Fibroblast of skin of left quadriceps (primary cell): ENCODE measurements at places on chromosomes 7 and 10.

GRCh38 chr10:114974625-114975024 is 36.6 kb downstream of the TRUB1 start:
- no peak for DNase-seq

DNA sequence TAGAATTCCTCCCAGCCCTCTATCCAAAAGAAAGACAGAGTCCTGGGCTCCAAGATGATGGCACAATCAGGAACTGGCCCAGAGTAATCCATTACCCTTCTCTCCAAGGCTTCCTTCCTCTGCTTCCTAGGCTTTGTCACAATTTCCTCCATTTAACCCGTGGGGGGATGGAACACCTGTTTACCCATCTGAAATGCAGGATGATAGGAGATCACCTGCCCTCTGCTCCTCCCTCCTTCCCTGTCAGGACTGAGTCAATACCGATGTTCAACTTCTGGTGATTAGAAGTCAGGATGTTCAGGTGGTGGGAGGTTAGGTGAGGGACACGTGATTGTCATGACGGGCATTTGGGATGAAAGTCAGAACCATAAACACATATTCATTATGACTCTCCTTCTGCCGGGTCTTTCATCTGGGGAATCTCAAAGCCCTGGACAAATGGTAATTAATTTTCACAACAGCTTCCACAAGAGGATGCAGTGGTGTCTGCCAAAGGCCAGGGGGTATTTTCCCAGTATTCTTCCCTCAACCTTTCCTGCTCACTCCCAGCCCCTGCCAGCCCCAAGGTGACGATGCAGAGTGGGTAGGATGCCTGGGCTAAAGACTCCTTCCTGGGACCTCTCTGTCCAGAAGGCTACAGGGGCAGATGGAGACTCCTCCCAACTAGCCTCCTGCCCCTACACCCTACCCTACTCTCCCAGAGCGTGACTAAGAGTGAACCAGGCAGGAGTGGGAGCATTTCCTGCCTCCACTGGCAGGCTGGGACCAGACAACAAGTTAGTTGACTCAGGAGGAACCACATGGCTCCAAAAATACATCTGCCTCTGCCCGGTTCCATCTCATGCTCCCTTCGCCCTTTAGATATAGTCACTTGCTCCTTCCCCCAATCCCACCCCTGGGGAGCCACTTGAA is 27.9 kb downstream of the DUSP5 start:
- DNase-seq: no peak

DNA sequence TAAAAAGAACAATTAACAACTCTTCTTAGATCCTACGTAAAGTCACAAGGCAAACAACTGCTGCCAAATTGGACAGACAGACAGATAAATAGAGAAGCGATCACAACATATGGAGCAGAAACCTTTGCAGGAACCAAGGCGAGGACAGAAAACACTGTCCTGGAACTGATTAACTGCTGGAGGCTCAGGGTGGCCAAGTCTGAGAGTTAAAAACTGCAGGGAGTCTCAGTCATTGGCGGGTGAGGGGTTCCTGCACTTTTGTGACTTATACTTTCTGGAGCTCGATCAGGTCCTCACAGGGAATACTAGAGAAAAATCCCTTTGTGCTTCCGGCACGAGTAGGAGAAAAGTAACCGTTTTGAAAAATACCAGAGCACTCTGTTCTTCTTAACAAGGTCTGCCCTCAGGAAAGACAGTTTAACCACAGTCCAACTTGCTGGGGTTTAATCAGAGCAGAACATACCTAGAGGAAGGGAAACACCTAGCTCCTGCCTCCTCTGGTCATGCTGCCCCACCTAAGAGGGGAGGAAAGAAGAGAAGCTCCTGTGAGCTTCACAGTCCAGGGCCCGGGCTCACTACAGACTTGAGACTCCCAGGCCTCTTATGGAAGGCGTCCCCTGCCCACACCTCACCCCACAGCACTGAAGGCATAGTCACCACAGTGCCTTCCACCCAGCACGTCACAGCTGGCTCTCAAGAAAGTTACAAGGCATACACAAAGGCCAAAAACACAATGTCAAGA is 74.9 kb downstream of the LARP4B start:
- no peak for DNase-seq

- DNase-seq: no peak
These were observed 107.8 kb downstream of the GALNT17 start for GRCh38 chr7:71239586-71240268.

GRCh38 chr10:120034236-120034635 is 141.7 kb downstream of the SEC23IP start:
- DNase-seq: no peak

DNA sequence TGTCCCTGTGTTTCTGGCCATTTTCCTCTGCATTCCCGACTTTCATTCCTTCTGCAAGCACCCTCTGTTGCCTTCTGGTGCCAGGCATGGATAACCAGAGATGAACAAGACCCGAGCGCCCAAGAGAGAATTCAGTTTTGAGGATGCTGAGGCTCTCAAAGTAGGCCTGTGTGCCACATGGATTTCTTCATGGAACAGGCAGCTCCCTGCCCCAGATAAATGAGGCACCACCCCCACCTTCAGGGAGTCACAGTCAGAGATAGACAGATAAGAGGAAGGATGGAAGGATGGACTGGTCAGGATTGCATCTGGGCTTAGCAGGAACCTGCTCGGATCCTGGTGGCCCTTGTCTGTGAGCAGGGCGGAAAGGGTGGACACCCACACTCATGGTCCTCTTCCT is 49.4 kb downstream of the ADCYAP1R1 start:
- DNase-seq: no peak

GRCh38 chr7:95715274-95715673 is 57.1 kb upstream of the DYNC1I1 start:
- no peak for DNase-seq

DNA sequence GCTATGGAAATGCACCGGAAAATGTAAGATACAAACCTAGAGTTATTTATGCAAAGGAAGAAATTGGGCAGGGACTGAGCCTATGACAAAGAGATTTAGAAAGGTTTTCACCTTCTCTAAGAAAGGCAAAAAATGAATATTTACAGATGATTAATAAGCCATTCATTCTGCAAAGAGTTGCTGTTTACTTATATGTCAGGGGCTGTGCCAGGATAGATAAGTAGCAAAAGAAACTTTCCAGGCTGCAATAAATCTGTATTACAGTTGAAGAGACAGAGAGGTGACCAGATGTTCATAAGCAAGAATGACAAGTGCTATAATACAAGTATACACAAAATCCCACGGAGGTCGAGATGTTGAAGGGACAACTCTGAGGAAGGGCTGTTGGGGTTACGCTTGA is 299.6 kb downstream of the CALN1 start:
- no peak for DNase-seq

DNA sequence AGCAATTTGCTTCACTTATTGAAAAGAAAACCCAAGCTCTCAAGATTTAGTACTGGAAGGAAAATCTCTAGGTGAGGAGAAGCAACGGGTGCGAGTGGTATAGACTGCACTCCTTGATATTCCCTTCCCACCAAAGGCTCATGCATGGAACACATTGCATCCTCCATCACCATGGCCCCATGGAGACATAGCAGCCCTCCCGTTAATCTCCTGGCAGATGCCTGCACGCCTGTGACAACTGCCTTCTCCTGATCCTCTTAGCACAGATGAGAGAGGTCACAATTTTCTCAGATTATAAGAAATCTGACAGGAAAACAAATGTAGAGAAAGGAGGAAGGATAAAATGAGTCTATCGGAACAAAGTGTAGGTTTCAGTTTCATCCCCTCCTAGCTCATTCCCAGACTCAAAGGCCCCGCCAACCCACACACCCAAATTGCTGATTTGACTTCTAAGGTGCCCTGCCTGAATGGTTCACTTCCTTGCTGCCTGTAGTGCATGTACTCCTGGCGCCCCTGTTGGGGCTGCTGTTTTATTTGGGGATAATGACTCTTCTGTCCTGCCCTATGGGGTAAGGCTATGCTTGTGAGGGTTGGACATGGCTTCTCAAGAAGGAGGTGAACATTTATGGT is 50.0 kb downstream of the PLXNA4 start:
- DNase-seq: no peak

- DNase-seq: no peak
These were observed 440 bp upstream of the TCAF1 start for GRCh38 chr7:143902332-143902899.

GRCh38 chr7:75993689-75994387 is 557 bp downstream of the TMEM120A start:
- no peak for DNase-seq

DNA sequence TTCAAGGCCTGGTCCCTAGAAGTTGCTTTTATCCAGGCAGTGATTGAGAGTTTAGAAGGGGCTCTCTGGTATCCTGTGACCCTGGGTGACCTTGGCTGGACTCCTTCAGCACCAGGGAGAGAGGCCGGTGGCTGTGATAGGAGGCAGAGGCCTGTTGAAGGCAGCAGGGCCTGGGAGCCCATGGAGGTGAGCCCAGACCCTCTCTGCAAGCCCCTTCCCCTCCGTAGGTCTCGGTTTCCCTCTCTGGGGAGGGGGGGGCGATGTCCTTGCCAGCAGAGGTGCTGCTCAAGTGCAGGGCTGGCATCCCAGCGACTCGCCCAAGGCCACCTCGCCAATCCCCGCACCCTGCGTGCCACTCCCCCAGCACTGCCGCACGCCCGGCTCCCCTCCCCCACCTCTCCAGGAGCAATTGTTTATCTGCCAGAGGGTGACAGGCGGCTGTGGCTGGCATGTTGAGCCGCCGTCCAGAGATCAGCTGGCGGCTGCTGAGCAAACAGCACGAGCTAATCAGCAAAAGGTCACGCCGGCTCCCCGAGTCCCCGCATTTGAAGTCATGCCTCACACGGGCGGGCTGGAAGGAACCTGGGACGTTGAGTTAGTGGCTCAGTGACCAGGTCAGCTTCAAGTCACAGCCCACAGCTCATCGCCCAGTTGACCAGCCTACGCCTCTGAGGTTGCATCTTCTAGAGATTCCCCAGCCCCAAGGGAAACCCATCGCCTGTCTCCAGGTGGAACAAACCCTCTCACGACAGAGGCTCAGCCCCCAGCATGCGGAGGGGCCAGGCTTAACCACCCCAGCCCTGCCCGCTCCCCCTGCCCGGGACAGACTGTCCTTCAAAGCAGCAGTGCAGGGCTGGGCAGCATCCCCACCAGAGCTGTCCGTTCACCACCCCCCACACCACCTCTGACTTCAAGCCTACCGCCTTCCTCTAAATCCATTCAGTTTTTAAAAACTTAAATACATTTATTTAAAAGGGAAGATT is 43.7 kb downstream of the ELFN1 start:
- no peak for DNase-seq

- DNase-seq: no peak
These were observed 248.3 kb downstream of the EBF3 start for GRCh38 chr10:129715805-129716204.

GRCh38 chr10:114083040-114083439 is 39.4 kb downstream of the ADRB1 start:
- DNase-seq: no peak

- no peak for DNase-seq
These were observed 50.6 kb upstream of the ZNF716 start for GRCh38 chr7:57399251-57399940.

GRCh38 chr7:50558294-50559053 is 6.7 kb downstream of the DDC start:
- no peak for DNase-seq

GRCh38 chr10:14838582-14839304 is 637 bp downstream of the HSPA14 start:
- no peak for DNase-seq

GRCh38 chr7:36203071-36203790 is 50.2 kb downstream of the EEPD1 start:
- DNase-seq: no peak

DNA sequence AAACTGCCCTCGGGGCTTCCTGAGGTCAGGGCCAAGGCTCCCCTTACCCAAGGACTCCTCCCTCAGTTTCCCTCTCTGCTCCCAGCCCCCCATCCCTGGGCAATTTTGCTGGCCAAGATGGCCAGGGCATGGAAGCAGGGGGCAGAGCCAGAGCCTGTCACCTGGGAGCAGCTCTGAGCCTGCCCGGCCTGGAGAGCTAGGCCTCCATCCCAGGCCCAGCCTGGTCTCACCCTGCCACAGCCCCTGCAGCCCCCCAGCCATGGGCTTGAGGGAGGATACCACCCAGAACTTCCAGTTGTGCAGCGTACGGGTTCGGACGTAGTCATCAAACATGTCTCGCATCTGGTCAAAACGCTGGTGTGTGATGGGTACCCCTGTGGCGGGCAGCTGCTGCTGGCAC is 17.0 kb upstream of the TBL2 start:
- no peak for DNase-seq

DNA sequence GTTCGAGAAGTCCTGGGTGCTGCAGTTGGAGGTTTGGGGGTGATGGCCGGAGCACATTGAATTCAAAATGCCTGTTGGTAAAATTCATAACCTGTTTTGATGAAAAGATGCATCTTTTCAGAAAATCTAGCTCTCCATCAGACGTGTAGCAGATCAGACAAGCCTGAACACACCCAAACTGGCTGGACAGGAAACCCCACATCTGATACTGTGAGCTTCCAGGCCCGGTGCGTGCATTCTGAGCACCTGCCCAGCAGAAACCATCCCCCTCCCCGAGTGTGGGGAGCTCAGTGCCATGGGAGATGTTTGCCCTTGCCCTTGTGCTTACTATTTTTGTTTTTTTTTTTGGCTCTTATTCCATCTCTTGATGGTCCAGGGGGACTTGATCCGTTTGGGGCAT is 417.1 kb downstream of the TCERG1L start:
- no peak for DNase-seq

GRCh38 chr10:94640562-94640961 is 43.0 kb upstream of the CYP2C18 start:
- DNase-seq: no peak

GRCh38 chr7:102140952-102141370 is 145.7 kb upstream of the SH2B2 start:
- no peak for DNase-seq

DNA sequence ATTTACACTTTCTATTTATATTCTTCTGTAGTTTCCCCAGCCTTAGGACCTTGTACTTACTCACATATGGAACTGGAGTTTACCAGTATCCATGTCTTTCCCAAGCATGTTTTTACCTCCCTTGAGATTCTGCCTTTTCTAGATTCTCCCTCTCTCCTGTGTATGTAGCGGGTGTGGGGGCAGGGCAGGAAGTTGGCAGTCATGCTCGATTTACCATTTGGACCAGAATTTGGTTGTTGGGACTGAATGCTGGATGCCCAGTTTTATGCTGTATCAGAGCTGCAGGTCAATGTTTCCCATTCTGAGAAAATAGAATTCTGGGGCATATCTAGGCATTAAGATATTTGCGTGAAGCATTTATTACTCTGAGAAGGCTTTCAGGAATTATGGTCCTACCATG is 14.2 kb downstream of the INPP5F start:
- no peak for DNase-seq

DNA sequence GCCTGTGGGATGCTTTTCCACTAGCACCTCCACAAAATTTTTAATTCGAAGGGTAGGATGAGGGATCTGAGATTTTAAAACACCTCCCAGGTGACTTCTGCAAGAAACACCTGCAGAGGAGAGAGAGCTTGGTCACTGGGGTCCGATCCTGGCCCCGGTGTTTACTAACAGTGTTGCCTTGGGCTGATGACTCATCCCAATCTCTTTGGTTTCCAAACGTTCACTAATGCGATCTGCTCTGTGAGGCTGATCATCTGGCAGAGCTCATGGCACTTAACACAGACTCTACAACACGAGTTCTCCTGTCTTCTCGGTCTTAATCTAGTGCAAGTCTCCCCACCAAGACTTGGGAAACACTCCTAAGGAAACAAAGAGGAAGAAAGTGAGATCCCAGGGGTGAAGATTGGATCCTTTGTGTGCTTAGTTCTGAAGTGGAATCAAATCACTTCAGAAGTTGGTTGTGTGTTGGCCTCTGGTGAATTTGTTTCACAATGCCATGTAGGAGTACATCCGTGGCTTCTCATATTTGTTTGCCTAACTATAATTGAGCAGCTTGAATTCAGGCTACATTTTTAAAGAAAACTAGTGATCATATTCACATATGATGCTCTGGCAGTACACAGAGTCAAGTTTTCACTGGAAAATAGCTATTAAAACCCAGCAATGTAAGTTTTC is 407.9 kb downstream of the NRG3 start:
- DNase-seq: no peak
